HAP-1 (cell line): ENCODE measurements at places on chromosomes 6 and 20.

DNA sequence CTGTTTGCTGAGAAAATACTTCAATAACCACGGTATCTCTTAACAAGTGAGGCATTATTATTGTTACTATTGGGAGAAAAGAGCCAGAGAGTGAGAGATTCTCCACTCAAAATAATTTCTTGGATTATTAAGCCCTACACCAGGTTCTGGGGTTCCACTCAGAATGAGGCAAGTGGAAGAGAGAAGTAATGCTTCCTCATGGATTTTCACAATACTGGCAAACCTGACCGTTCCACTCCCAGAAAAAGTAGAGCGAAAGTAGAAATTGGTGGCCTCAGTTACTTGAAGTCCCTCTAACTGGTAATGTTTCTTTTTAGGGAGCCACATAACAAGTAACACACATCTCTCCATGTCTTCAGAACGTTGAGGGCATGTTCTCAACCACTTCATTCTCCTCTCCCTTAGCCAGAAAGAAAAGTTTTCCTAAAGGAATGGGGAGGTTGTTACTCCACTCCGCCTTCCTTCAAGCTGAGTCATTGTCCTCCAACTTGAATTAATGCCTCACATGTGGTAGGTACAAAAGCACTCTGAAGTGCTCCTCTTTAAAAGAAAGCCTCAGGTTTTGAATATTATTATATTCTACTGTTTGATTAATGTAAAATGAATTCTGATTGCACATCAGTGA lies 1.9 kb downstream of the BAG2 start:
- DNase-seq: peak; percentile 42

DNA sequence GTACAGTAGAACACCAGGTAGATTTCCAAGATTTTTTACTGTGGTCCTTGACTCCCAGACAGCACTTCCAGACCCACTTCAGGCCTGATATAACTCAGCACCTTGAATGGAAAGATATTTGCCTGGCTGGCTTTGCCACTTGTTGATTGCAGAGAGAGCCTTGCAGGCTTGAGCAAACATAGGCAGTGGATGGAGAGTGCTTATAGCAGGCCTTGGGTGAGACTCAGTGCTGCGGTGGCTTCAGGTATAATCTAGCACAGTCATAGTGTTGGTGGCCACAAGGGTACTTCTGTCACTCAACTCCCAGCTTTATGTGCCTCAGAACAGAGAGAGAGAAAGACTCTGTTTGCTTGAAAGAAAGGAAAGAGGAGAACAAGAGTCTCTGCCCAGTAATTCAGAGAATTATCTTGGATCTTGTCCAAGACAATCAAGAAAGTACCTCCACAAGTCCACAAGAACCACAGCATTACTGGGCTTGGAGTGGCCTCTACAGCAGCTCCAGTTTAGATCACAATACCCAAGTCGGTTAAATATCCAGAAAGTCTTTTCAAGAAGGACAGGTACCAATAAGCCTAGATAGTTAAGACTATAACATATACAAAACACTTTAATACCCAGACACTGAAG lies 70.5 kb upstream of the FKBP1C start:
- DNase-seq: no peak

DNA sequence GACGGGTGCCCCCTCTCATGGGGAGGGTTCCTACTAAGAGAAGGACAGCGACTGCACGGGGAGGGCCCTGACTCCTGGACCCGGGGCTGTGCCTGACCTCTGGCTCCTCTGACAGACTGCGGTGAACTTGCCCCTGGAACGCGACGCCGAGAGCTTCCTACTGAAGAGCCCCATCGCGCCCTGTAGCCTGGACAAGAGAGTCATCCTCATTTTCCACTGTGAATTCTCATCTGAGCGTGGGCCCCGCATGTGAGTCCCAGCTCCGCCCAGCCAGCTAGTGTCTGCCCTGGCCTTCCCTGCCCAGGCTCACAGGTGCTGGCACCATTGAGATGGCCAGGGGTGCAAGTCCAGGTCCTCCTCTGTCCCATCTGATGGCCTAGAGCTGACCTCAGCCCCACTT lies 7.2 kb downstream of the CDC25B start:
- no peak for DNase-seq

DNA sequence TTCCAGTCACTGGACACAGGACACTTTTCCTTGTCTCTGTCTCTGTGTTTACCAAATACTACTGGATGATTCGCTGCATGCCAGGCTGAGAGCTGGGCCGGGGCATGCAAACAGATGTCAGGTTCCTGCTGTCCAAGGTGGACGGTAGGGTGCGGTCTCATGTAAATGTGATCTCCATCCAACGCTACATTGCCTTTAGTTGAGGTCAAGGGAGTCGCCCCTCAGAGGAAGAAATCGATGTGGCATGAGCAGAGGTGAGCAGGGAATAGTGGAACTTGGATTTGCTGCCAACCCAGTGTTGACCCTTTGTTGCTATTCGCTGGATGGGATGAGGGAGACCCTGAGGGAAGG lies 9.8 kb upstream of the TOX2 start:
- DNase-seq: no peak

DNA sequence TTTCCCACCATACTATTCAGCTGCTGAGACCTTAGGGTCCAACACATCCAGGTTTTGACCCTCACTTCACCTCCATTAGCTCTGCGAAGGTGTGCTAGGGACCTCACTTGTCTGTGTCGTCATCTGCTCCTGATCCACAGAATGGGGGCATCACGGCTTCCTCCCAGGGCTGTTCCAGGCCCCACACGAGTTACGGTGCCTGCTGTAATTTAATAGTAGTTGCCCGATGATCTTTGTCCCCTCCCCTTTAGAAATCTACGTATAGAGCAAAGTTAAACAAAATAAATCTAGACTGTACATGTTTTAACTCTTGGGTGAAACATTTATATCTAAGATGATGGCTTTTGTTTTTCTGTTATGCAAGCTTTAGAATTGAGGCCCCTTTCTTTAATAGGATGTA lies 49.1 kb upstream of the NAA20 start:
- DNase-seq: no peak

- DNase-seq: no peak
Measured at GRCh38 chr20:42274986-42275385, 656.8 kb upstream of the CHD6 start.

GRCh38 chr6:135440087-135440792 lies 57.3 kb downstream of the AHI1 start:
- no peak for DNase-seq

DNA sequence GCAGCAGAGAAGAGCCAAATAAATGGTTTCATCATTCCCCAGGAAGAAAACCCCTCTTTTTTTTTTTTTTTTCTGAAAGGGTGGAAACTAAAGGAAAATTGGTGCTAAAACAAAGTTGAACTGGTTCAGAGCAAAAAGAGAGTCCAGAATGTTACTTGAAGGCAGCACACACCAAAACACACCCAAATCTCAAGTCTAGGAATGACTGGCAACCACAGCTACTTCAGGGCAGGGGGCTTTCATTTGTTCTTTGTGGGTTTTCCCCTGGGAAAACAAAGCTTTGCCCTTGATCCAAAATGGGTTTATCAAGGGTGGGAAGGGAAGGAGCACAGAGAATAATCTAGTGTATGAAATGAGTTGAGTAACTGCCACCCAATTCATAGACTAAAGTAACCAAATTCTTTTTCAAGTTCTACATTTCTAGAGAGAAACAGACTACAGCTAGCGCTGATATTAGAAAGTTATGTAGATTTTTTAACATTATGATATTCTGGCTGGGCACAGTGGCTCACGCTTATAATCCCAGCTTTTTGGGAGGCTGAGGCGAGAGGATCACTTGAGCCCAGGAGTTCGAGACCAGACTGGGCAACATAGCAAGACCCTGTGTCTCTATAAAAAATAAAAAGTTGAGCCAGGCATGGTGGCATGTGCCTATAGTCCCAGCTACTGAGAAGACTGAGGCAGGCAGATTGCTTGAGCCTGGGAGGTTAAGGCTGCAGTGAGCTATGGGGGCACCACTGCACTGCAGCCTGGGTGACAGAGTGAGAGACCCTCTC lies 119.8 kb downstream of the NFATC2 start:
- DNase-seq: no peak

- DNase-seq: no peak
Measured at GRCh38 chr6:42090819-42091717, 40.7 kb downstream of the TAF8 start.

GRCh38 chr20:34293119-34293518 lies 10.0 kb downstream of the AHCY start:
- DNase-seq: no peak

GRCh38 chr6:168949981-168950857 lies 303.4 kb downstream of the THBS2 start:
- DNase-seq: no peak

DNA sequence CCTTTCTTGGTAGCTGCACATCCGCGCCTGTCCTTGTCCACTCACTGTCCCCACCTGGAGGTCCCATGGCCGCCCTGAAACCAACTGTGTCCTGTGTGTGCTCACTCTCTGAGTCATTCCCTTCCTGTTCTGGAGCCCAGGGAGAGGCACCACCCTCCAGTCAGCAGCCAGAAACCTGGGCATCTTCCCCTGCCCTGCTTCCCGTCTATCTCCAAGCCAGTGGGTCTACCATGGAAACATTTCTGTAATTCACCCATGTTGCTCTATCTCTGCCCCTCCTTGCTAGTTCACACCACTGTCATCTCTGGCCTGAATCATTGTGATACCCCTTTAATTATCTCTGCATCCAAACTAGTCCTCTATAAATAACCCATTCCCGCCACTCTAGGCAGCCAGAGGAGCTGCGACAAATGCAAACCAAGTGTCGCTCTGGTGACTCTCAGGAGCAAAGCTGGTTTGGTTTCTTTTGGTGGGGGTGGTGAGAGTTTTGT lies 28.8 kb upstream of the SYNJ2 start:
- DNase-seq: no peak

GRCh38 chr6:42514745-42515144 lies 49.1 kb upstream of the UBR2 start:
- no peak for DNase-seq

DNA sequence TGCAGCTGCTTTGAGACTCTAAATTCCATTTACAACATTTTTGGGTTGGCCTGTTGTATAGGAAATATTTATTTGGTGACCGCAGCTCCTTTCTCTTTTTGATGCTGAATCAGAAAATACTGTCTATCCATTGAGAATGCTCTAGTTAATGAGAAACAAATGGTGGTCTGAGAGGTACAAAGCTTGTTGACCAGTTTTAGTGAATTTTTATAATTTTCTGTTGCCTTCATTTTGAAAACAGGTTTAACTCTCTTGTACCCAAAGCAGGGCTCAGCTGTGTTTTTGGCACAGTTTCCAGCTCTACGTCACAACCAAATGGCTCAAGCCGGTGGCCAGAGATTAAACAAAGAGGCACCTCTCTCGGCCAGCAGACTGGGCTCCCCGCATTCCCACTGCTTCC lies 113.2 kb downstream of the FNDC1 start:
- no peak for DNase-seq

- no peak for DNase-seq
Measured at GRCh38 chr20:10853176-10853575, 179.4 kb upstream of the JAG1 start.

GRCh38 chr6:110541701-110542309 lies 65.4 kb upstream of the SLC22A16 start:
- no peak for DNase-seq

DNA sequence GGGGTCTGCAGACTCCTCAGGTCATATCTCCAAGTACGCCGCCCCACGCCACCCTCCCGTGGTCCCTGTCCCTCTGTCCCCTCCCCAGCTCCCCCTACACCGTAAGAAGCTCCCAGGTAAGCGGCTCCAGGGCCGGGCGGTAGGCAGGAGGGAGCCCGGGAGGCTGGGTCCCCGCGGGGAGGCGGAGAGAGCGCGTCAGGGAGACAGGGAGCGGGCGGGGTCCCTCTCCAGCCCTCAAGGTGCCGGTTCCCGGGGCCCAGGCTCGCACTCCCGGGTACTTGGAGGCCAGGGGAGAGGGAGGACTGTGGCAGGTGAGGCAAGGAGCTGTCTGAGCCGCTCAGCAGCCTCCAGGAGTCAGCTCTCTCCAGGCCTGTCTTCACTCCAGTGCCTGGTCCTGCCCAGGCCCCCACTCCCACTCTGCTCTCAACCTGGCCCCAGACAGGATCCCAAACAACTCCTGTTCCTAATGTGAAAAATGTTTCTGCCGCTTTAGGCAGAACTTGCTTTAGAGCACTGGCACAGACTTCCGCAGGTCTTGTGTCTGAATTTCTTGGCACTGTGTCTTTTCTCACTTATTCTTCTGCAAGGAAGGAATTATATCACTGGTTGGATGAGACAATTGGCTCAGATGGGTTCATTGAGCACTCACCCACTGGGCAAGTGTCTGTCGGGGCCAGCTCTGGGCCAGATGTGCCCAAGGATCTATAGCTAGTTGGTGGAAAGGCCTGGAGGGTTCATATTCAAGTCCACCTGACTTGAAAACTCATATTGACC lies 36.6 kb downstream of the HLA-G start:
- DNase-seq: no peak

GRCh38 chr6:22411376-22412105 lies 114.7 kb upstream of the PRL start:
- DNase-seq: no peak

GRCh38 chr6:33433544-33434191 lies 13.8 kb downstream of the SYNGAP1 start:
- no peak for DNase-seq

DNA sequence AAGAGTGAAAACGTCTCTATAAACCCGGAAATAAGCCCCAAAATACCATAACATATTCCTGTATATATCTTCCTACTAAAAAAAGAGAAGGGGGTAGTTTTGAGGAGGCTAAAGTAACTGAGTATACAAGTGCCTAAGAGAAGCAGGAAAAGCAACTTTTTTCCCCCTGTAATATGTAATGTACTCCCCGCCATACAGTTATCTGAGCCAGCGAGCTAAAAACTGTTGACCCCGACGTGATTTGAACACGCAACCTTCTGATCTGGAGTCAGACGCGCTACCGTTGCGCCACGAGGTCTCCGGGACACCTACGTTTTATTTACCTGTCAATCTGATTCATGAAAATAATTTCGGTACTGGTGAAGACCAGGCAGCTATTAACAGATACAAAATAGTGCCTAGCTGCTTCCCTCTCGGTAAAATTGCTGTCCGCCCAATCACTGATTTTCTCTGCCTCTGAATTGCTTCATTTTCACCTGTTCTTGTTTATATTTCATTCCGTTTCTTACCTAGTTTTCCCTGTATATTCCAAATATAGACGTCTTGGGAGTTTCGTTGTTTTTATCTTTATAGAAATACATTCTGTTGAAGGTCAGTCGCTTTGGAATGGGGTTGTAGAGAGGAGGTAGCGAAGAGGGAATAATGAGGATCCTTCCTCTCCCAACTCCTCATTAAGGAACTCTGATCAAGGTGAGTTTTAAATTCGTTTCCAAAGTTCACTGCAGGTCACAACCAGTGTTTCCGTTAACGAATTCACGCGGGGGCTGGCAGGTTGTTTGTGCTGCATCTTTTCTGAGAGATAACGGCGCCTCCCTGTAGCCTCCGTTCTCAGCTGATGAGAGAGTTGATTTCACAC lies 33.6 kb upstream of the BTN3A2 start:
- peak; percentile 78 for DNase-seq

DNA sequence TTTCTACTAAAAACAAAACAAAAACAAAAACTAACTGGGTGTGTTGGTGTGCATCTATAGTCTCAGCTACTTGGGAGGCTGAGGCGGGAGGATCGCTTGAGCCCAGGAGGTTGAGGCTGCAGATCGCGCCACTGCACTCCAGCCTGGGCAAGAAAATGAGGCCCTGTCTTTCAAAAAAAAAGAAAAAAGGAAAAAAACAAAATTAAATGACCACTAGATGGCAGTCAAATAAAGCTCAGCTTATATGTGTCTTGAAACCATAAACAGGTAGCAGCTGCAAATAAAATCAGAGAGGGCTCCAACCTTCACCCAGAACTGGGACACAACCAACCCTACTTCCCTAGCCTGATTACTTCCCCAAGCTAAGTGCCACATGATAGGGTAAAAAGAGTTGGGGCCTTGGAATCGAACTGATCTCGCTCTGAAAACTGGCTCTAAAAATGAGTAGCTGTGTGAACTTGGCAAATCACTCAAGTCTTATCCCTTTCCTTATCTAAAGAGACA lies 67.1 kb upstream of the ADGRF4 start:
- DNase-seq: peak; percentile 11
